ENCODE measurements at places on chromosomes 6 and 20.

GRCh38 chr6:98292810-98293209 is 541.6 kb upstream of the POU3F2 start:
- DNase-seq, result no peak

- DNase-seq, result no peak
Measured at GRCh38 chr6:14822012-14822553, 423.8 kb upstream of the JARID2 start.

- no peak for DNase-seq
Measured at GRCh38 chr6:150761771-150762170, 103.7 kb upstream of the MTHFD1L start.

- DNase-seq, result no peak
Measured at GRCh38 chr6:25086500-25087091, 150.8 kb upstream of the RIPOR2 start.

GRCh38 chr20:41180599-41181333 is 43.4 kb downstream of the PLCG1 start:
- no peak for DNase-seq

- no peak for DNase-seq
Measured at GRCh38 chr6:1190366-1190765, 121.5 kb upstream of the FOXQ1 start.

DNA sequence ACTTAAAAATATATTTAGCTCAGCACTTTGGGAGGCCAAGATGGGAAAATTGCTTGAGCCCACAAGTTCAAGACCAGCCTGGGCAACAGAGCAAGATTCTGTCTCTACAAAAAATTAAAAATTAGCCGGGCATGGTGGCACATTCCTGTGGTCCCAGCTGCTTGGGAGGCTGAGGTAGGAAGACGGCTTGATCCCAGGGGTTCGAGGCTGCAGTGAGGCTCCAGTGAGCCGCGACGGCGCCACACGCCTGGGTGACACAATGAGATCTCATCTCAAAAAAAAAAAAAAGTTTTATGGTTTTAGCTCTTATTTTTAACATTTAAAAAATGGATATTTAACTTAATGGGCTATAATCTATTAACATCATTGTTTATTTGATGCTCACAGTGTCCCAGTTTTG is 97.2 kb upstream of the RIPOR2 start:
- no peak for DNase-seq

DNA sequence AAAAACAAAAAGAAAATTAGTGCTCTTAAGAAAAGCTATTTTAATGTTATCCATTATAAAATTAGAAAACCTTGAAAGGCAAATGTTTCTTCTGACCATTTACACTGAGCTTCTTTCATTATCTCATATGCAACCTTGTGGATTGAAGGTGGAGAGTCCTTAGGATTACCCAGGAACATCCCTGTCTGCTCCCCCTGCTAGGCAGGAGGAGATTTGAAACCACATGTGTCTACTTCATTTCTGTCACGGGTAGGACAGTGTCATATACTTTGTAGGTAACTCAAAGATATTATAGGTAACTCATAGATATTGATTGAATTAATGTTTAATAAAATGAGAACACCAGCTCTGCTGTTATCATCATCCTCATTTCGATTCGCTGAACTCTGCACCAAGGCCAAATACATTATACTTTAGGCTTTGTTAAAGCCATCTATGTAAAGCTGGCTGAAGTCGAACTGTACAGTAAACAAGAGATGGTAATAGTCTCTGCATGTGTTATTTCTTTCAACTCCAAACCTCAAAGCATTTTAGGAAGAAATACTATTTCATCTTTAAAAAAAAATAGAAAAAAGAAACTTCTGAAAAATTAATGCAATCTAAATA is 49.5 kb downstream of the HDAC2 start:
- no peak for DNase-seq

GRCh38 chr20:2652724-2653555 is 508 bp downstream of the NOP56 start:
- peak; percentile 72 for DNase-seq

- DNase-seq, result no peak
Measured at GRCh38 chr20:63055575-63056235, 48.9 kb upstream of the BHLHE23 start.

DNA sequence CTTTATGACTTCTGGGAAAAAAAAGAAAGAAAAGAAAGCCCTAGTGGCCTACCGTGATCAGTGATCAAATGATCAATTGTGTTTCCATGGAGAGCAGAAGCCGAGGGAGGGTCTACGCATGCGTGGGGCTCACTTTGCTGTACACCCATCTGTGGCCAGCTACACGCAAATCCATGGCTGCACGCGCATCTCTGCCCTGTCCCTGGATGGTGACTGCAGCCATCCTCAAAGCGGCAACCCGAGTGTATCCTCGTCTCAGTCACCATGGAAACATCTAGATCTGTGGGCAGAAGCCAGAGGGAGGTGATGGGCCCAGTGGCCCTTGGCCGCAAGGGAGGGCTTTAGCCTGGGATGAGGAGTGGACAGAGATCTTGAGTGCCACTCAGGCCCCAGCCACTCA is 785 bp upstream of the ULBP3 start:
- no peak for DNase-seq

DNA sequence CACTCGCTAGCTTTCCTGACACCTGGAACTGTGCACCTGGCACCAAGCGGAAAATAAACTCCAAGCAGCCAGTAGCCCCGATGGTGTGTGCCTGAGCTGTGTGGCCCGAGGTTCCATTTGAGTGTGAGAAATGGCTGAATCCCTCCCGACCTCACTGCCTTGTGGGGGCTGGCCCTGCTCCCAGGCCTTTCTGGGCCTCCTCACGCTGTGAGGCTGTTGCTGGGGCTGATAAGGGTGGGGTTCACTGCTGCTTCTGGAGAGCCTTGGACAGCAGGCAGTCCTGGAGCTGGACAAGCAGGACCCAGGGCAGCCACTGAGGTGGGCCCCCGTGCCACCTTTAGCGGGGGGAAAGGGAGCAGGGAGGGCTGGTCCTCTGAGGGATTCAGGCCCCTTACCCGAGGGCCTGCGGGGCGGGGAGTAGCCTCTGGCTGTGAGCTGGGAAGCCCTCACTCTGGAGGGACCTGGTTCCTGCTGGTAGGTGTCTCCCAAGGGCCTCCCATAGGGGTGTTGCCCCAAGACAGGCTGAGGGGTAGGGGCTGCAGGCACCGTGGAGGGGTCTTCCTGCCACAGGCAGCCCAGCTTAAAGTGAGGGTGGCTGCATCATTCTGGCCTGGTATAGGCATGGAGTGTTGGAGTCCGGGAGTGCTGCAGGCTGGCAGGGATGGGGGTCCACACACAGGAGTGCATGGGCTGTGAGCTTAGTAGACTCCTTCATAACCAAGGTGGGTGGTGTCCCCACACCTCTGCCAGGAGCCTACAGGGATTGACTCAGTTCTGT is 1.7 kb downstream of the PPDPF start:
- no peak for DNase-seq

- no peak for DNase-seq
Measured at GRCh38 chr20:7881551-7881950, 58.7 kb downstream of the HAO1 start.

DNA sequence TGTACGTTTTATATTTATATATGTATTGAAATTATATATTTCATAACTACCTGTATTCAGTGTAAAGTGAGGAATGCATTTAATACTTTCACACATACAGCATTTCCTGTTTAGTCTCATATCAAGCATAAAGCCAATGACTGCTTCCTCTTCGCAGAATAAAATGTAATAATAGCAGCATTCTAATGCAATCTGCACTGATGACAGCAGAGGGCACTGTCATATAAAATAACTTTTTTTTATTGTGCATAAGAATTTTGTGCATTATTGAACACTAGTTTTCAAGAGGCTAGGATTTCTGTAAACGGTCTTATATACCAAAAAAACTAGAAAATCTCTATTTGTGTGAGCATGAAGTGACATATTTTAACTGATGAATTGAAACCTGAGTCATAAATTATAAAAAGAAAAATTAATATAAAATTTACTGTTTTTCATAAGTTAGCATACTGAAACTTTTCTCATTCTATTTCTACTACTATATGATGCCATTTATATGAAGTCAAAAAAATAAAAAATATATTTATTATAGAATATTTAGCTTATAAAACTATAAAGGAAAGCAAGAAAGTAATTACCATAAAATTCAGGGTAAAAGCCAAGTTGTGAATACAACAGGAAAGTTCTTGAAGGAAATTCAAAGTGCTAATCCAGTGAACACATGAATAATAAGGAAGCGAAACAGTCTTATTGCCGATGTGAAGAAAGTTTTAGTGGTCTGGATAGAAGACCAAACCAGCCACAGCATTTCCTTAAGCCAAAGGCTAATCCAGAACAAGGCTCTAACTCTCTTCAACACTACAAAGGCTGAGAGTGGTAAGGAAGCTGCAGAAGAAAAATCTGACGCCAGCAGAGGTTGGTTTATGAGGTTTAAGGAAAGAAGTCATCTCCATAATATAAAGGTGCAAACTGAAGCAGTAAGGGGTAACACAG is 36.3 kb downstream of the RNF146 start:
- DNase-seq, result peak; percentile 5

DNA sequence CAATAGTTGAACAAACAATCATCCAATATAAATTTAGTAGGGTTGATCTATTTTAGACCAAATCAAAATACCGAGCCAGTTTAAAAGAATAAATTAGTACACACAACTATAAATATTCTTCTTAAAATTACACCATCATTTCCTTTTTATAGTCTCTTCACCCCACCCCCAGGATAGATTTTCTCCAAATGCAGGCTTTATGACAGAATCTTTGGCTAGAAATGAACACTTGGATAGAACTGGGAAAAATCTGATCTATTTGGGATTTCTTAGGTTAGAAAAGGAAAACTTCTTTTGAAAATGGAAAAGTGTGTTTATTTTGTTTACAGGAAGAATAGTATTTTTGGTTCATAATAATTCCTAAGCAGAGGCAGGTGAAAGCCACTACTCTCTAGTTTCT is 74.6 kb downstream of the HMGN3 start:
- DNase-seq, result no peak

DNA sequence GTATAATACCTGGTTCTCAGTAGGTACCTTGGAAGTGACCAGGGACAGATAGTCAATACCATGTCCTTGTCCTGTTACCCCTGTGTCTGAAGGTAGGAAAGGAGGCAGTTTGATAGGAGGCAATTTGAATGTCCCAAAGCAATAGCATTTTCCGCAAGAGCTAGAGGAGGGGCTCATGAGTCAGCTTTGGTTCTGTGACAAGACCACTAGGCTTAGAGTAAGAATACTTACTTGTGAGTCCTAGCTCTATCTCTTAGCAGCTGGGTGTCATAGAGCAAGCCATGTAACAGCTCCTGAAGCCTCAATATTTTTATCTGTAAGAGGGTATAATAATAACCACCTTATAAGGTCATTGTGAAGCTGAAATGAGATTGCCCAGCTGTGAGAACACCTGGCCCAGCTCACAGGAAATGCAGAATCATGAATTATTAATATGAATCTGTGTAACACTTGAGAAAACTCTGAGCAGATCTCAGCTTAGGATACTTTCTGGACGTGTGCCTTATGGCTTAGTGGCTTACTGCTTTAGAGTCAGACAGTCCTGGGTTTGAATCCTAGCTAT is 58.6 kb downstream of the DAAM2 start:
- no peak for DNase-seq

Measured in anterior cingulate cortex (tissue), 58 donors.